ENCODE measurements at places on chromosomes 5 and 9.
A peak's percentile ranks its signal among the peaks of the same experiment; 100 is the strongest.

GRCh38 chr9:114395334-114395617, 7.5 kb upstream of the AKNA start:
- H3K36me3 ChIP-seq, result no peaks in the 10 kb centered on the region
- H3K27ac ChIP-seq, result no peak overlapping the region
- H3K27me3 ChIP-seq, result peaks cover 5% of the 10 kb centered on the region
- no peak overlapping the region for H3K4me3 ChIP-seq

DNA sequence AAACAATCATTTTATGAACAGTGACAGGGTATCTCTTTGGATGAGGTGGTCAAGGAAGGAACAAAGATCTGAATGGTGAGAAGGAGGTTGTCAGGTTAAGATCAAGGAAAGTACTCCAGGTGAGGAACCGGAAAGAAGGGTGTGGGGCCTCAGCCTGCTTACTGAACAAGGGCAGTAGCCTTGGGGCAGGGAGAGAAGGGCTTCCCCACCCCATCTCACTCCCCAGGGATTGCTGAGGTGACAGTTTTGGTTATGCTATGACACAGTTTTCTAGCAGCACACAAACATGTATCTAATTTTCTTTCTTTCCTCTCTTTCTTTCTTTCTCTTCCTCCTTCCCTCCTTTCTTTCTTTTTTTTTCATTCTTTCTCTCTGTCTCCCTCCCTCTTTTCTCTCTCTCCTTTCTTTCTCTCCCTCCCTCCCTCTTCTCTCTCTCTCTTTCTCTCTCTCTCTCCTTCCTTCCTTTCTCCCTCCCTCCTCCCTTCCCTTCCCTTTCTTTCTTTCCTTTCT, 4.1 kb upstream of the HDHD3 start:
- no peak overlapping the region for H3K4me3 ChIP-seq
- H3K4me1 ChIP-seq, result no peaks in the 10 kb centered on the region
- H3K27ac ChIP-seq, result no peak overlapping the region

- DNase-seq, result no peak
- H3K4me3 ChIP-seq, result no peak overlapping the region
- H3K27me3 ChIP-seq, result peaks cover 19% of the 10 kb centered on the region
- peaks cover 13% of the 10 kb centered on the region for H3K4me1 ChIP-seq
Observed at GRCh38 chr9:126986506-126986951, 71.9 kb downstream of the RALGPS1 start.

DNA sequence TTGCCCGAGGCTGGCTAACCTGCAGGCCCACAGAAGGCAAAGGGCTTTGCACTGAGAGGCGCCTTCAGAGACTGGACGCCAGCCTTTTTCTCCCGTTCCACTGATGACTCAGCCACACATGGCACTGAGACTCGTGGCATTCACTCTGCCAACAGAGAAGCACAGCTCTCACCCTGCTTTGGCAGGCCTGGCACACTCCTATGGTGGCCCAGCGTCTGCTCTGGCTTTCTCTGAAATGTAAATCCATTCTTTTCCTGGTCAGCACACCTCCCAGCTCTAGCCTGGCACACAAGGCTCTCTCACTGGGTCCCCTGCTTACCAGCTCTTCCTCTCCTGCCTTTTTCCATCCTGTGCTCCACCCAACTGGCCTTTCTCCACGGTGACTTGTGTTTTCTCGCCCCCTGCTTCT, 5.9 kb upstream of the MELK start:
- H3K4me3 ChIP-seq, result no peak overlapping the region
- DNase-seq, result no peak
- H3K27ac ChIP-seq, result peak overlapping the region; percentile 37
- H3K27me3 ChIP-seq, result no peaks in the 10 kb centered on the region

DNA sequence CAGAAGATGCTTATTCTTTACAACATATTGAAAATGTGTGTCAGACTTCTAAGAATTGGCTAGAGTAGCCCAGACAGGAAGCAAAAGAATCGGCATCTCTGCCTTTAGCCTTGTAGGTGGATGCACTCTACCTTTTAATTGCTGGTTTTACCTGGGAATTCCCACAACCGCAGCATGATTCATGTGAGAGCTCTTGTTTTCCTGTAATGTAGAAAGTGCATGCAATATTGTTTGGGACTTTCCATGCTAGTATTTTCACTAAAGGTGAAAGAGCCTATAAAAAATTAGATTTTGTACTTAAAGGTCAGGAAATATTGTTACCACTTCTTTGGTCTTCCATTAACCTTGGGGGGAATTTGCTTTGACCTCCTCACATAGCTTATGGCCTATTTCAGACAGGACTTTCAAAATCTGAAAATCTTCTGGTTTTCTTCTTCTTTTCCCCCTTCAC, 89.8 kb downstream of the NTRK2 start:
- H3K4me3 ChIP-seq, result no peak overlapping the region
- H3K36me3 ChIP-seq, result no peaks in the 10 kb centered on the region
- H3K4me1 ChIP-seq, result peaks cover 8% of the 10 kb centered on the region
- H3K27ac ChIP-seq, result no peak overlapping the region
- no peaks in the 10 kb centered on the region for H3K27me3 ChIP-seq

- peak overlapping the region; percentile 86 for H3K27ac ChIP-seq
- H3K36me3 ChIP-seq, result peaks cover 16% of the 10 kb centered on the region
- no peaks in the 10 kb centered on the region for H3K27me3 ChIP-seq
- H3K4me3 ChIP-seq, result no peak overlapping the region
- peaks cover 31% of the 10 kb centered on the region for H3K4me1 ChIP-seq
Observed at GRCh38 chr9:124306098-124306735, 48.5 kb downstream of the NEK6 start.

GRCh38 chr9:137988051-137988450, 110.5 kb downstream of the CACNA1B start:
- no peaks in the 10 kb centered on the region for H3K36me3 ChIP-seq
- no peaks in the 10 kb centered on the region for H3K4me1 ChIP-seq
- H3K27me3 ChIP-seq, result no peaks in the 10 kb centered on the region

DNA sequence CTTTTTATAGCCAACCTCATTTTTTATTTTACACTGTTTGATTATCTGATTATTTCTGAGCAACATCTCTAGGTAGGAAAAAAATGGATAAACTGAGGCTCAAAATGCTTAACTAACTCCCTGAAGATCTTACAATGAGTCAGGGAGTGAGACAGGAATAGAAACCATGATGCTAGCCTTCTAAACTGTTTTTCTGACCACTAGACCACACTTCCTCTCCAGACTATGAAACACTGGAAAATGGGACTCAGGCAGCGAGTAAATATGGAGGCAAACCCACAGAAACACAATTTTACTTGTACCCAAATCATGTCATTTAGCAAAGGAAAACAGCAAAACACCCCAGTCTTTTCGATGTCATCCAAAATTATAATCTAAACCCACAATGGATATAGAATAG, 129.9 kb upstream of the ANKH start:
- H3K4me1 ChIP-seq, result no peaks in the 10 kb centered on the region
- H3K27me3 ChIP-seq, result peaks cover 11% of the 10 kb centered on the region
- H3K36me3 ChIP-seq, result no peaks in the 10 kb centered on the region

DNA sequence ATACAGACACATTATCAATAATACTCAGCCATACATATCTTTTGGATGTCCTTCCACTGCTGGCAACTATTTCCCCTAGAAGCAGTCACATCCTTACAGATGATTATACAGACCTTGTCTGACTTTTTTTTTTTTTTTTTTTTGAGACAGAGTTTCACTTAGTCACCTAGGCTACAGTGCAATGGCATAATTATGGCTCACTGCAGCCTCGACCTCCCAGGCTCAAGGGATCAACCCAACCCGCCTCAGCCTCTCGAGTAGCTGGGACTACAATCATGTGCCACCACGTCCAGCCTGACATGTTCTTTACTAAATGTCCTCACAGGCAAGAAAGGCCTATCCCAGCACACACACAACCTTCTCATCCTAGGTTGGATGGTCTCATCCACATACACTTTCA, 24.0 kb downstream of the NR6A1 start:
- H3K4me1 ChIP-seq, result peaks cover 11% of the 10 kb centered on the region
- H3K27me3 ChIP-seq, result no peaks in the 10 kb centered on the region
- no peak overlapping the region for H3K27ac ChIP-seq
- H3K36me3 ChIP-seq, result no peaks in the 10 kb centered on the region

GRCh38 chr9:93814077-93814956, 140.8 kb downstream of the BARX1 start:
- no peaks in the 10 kb centered on the region for H3K4me1 ChIP-seq
- no peaks in the 10 kb centered on the region for H3K27me3 ChIP-seq
- H3K36me3 ChIP-seq, result no peaks in the 10 kb centered on the region
- no peak overlapping the region for H3K27ac ChIP-seq

DNA sequence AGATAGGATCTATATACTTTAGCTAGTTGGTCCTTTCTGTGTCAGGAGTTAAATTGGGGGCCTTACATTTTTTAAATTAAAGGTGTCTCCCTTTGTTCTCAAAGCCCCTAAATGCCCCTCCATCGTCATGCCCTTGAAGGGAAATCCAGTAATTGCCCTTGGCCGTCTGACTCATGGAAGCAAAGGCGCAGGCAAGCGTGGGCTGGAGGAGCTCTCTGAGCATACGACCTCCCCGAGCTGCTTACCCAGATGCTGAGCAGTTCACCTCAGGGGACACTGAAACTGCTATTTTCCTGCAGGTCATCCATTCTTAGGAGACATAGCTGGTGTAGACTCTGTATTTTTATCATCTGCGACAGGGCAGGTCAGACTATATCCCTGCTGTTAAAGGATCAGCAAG, 23.0 kb downstream of the PCSK1 start:
- no peaks in the 10 kb centered on the region for H3K36me3 ChIP-seq
- no peak overlapping the region for H3K4me3 ChIP-seq
- H3K4me1 ChIP-seq, result peaks cover 18% of the 10 kb centered on the region
- no peaks in the 10 kb centered on the region for H3K27me3 ChIP-seq

GRCh38 chr5:122907276-122907675, 61.9 kb downstream of the SNX24 start:
- no peaks in the 10 kb centered on the region for H3K36me3 ChIP-seq
- no peak overlapping the region for H3K4me3 ChIP-seq
- peaks cover 18% of the 10 kb centered on the region for H3K4me1 ChIP-seq
- peak; percentile 69 for DNase-seq

DNA sequence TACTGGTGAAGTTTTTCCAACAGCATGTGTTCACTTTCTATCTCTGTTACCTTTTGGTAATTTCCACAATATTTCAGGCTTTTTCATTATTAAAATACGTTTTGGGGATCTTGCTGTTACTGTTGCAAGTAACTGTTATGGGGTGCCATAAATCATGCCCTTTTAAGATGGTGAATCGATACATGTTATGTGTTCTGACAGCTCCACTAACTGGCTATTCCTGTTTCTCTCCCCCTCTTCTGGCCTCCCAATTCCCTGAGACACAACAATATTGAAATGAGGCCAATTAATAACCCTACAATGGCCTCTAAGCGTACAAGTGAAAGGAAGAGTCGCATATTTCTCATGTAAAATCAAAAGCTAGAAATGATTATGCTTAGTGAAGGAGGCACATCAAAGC, 13.1 kb upstream of the MSH3 start:
- no peak overlapping the region for H3K4me3 ChIP-seq
- H3K4me1 ChIP-seq, result no peaks in the 10 kb centered on the region
- no peak overlapping the region for H3K27ac ChIP-seq

DNA sequence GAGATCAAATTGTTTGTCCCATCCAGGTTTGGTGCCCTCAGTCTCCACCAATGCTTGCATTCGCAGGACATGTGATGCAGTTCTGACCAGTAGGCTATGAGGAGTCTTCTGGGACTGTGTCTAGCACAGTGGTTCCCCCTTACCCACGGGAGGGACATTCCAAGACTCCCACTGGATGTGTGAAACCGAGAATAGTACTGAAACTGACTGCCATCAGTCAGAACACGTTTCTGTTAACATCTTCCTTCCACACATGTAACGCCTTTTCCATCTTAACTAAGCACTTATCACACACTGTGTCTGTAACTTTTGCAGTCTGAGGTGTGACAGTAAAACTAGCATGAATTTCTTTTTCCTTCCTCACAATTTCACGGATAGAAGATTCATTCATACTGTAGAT, 74.7 kb downstream of the PTTG1 start:
- DNase-seq, result no peak
- no peaks in the 10 kb centered on the region for H3K27me3 ChIP-seq
- no peaks in the 10 kb centered on the region for H3K36me3 ChIP-seq
- H3K4me1 ChIP-seq, result no peaks in the 10 kb centered on the region

GRCh38 chr5:36670548-36670947, 64.1 kb downstream of the SLC1A3 start:
- DNase-seq, result peak; percentile 20
- no peak overlapping the region for H3K27ac ChIP-seq
- H3K4me3 ChIP-seq, result no peak overlapping the region
- H3K4me1 ChIP-seq, result no peaks in the 10 kb centered on the region
- H3K36me3 ChIP-seq, result no peaks in the 10 kb centered on the region

- no peak for DNase-seq
- no peaks in the 10 kb centered on the region for H3K27me3 ChIP-seq
- no peaks in the 10 kb centered on the region for H3K36me3 ChIP-seq
- H3K4me3 ChIP-seq, result no peak overlapping the region
Observed at GRCh38 chr5:98641671-98642070, 131.8 kb upstream of the RGMB start.

DNA sequence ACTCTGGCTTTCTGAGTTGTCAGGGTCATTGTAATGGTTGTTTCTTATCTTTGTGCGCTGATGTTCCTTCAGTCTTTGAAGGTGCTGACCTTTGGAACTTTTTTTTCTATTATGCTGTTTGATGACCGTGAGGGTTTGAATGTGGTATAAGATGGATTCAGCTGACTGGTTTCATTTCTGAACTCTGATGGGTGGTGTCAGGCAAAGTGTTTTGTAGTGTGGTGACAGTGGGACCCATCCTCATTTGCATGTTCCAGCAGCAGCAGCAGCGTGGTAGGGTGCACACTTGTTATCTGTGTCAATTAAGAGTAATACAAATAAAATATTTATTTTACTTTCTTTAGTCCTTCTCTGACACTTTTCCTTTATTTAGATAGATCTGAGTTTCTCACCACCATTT, 227.7 kb upstream of the PRR16 start:
- no peaks in the 10 kb centered on the region for H3K4me1 ChIP-seq
- H3K27ac ChIP-seq, result no peak overlapping the region
- DNase-seq, result no peak
- no peak overlapping the region for H3K4me3 ChIP-seq
- no peaks in the 10 kb centered on the region for H3K27me3 ChIP-seq

- H3K4me1 ChIP-seq, result peaks cover 6% of the 10 kb centered on the region
- no peaks in the 10 kb centered on the region for H3K27me3 ChIP-seq
- no peaks in the 10 kb centered on the region for H3K36me3 ChIP-seq
- no peak overlapping the region for H3K27ac ChIP-seq
- DNase-seq, result peak; percentile 26
Observed at GRCh38 chr5:124302533-124302932, 443.9 kb downstream of the ZNF608 start.

DNA sequence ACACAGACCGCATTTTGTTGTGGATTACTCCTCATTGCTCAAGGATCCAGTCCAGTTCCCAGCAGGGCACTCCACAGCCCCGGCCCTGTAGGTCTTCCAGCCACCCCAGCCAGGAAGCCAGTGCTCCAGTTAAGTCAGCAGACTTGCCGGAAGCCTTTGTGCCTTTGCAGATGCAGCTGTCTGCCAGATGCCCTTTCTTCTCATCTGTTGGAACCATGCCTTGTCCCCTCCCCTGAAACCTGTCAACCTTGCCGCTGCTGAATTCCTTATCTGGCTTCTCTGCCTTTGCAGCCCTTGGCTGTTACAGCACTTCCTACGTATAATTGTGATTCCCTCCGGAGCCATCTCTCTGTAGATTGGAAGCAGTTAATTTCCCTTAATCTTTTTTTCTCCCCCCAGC, 28.4 kb downstream of the PSAT1 start:
- no peak overlapping the region for H3K27ac ChIP-seq
- DNase-seq, result peak; percentile 41
- H3K36me3 ChIP-seq, result no peaks in the 10 kb centered on the region
- no peak overlapping the region for H3K4me3 ChIP-seq
- no peaks in the 10 kb centered on the region for H3K4me1 ChIP-seq
- H3K27me3 ChIP-seq, result no peaks in the 10 kb centered on the region

GRCh38 chr5:122707796-122708195, 67.1 kb upstream of the SNX2 start:
- no peaks in the 10 kb centered on the region for H3K27me3 ChIP-seq
- no peak for DNase-seq
- no peaks in the 10 kb centered on the region for H3K4me1 ChIP-seq
- no peak overlapping the region for H3K27ac ChIP-seq
